ENCODE measurements at places on chromosomes 1 and 21. TPM values are rescaled to one million over a fixed set of nuclear protein-coding genes. Genes with fewer than 3 reads are reported as not detected.

PGLYRP4 gene
- not detected for total RNA-seq

IL19 gene
- total RNA-seq = not detected

LYPD8 gene
- 0.12 TPM for total RNA-seq

SH2D2A gene
- total RNA-seq = 3.9 TPM

ISG20L2 gene
- total RNA-seq = 35.0 TPM

ANGPTL1 gene
- not detected for total RNA-seq

DMRTA2 gene
- 0.06 TPM for total RNA-seq

CHIA gene
- not detected for total RNA-seq

EFCAB7 gene
- total RNA-seq = 2.8 TPM

MAP3K6 gene
- total RNA-seq = 14.5 TPM

PER3 gene
- total RNA-seq = 0.85 TPM

CAPN8 gene
- total RNA-seq = 1.1 TPM
